ENCODE measurements at places on chromosomes 6 and 20. TPM values are rescaled to one million over a fixed set of nuclear protein-coding genes. Genes with fewer than 3 reads are reported as not detected.

SAMD10 gene
- total RNA-seq = 12.1 TPM

CASS4 gene
- total RNA-seq = 37.0 TPM

TREML1 gene
- total RNA-seq = not detected

TFAP2B gene
- not detected for total RNA-seq

SMLR1 gene
- total RNA-seq = not detected

SYCP2L gene
- total RNA-seq = 0.36 TPM

PSORS1C1 gene
- not detected for total RNA-seq

WFDC2 gene
- total RNA-seq = not detected

ALDH8A1 gene
- total RNA-seq = 1.4 TPM

KHDC1 gene
- 0.71 TPM for total RNA-seq

DNA sequence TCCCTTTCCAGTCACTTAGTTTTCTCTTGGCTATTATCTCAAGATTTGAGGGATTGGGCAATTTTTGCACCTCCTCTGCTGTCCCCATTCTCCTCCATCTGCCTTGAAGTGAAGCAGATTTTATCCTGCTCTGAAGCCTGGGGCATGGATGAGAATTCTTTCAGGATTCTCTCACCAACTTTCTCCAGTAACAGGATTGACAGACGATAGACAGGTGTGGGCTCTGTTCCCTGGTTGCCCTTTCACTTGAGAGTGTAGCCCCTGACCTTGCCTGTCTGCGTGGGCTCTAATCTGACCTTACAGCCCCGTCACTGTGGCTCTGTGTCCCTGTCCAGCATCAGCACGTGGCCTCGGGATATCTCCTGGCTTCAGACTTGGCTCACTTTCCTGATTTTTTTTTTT, 27.1 kb downstream of the CDYL start:
- H3K4me3 ChIP-seq = no peak overlapping the region
- H3K36me3 ChIP-seq = no peaks in the 10 kb centered on the region
- H3K27me3 ChIP-seq = no peaks in the 10 kb centered on the region

- H3K27ac ChIP-seq = no peak overlapping the region
- no peak overlapping the region for H3K4me3 ChIP-seq
Measured at GRCh38 chr20:5973172-5973571, 22.7 kb downstream of the MCM8 start.

GRCh38 chr6:64293298-64293697, 657.7 kb downstream of the PHF3 start:
- no peaks in the 10 kb centered on the region for H3K4me1 ChIP-seq
- H3K27ac ChIP-seq = no peak overlapping the region
- DNase-seq = no peak
- H3K27me3 ChIP-seq = no peaks in the 10 kb centered on the region
- no peaks in the 10 kb centered on the region for H3K36me3 ChIP-seq
- no peak overlapping the region for H3K4me3 ChIP-seq

DNA sequence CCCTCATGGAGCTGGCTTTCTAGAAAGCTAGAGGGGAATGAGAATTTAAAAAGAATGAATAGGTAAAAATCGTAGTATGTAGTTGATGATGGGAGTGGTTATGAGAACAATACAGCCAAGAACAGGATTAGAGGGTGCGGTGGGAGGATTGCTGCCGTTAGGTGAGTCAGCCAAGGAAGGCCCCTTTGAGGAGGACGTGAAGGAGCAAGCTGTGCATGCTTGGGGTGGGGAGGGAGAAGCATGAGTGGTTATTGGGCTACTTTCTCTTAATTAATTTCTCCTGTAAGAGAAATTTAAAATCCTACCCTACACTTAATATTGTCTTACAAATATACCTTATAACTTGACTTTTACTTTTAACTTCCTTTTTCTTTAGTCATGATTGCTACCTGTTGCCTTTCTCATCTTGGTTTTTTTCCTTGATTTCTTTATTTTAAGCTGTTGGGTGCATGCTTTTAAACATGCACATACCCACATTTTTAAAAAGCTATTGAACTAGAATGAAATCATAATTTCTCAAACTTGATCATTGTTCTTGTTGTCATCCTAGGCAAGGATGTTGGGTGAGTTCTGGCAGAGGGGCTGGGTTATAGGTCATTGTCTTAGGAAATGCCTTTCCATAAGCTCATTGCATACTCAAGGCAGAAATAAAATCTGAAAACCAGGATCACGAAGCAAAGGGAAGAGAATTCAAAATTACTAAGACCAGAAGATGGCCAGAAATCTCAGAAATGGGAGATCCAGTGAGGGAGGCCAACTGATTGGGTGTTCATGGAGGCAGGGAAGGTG, 114.5 kb downstream of the TCP11 start:
- no peak overlapping the region for H3K27ac ChIP-seq
- H3K27me3 ChIP-seq = no peaks in the 10 kb centered on the region
- DNase-seq = no peak
- no peak overlapping the region for H3K4me3 ChIP-seq
- H3K36me3 ChIP-seq = peaks cover 5% of the 10 kb centered on the region
- no peaks in the 10 kb centered on the region for H3K4me1 ChIP-seq

DNA sequence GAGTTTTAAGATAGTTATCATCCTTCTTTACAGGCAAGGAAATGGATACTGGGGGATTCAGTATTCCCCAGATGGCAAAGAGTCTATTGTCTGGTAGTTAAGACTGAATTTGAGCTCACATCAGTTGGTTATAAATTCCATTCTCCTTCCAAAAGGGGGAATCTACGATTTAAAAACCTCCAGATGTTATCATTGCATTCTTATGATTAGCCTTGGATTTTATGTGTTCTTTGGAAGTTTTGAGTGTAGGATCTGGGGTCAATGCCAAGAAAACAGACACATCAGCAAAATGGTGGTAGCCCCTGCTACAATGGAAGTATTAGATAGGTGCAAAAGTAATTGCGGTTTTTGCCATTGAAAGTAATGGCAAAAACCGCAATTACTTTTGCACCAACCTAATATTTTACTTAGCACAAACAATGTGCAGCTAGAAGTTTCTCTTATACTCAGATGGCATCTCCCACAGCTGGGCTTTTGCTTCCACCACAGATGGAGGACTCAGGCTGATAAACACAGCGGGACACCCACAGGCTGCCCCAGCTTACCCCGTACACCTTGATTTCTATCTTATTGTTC, 168.2 kb upstream of the RIN2 start:
- no peaks in the 10 kb centered on the region for H3K36me3 ChIP-seq
- no peaks in the 10 kb centered on the region for H3K4me1 ChIP-seq
- DNase-seq = no peak
- H3K27ac ChIP-seq = no peak overlapping the region
- H3K4me3 ChIP-seq = no peak overlapping the region

DNA sequence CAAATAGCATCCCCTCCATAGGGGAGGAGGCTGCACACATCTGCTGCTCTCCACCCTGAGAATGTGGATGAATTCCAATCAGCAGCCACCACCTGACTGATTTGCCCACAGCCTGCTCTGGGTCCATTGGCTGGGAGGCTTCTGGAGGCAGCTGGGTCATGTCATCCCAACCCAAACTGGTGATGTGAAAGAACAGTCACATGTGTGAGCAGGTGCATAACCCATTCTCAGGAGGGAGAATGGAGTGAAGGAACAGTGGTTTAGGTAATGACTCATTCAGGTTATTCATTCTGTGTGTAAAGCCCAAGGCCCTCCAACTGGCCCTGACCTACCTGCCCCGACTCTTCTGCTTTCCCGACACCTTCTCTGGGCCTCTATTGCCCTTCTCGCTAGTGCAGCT, 90.9 kb upstream of the GCM1 start:
- H3K36me3 ChIP-seq = no peaks in the 10 kb centered on the region
- H3K4me1 ChIP-seq = peaks cover 16% of the 10 kb centered on the region
- DNase-seq = no peak
- H3K27ac ChIP-seq = no peak overlapping the region
- H3K27me3 ChIP-seq = no peaks in the 10 kb centered on the region

DNA sequence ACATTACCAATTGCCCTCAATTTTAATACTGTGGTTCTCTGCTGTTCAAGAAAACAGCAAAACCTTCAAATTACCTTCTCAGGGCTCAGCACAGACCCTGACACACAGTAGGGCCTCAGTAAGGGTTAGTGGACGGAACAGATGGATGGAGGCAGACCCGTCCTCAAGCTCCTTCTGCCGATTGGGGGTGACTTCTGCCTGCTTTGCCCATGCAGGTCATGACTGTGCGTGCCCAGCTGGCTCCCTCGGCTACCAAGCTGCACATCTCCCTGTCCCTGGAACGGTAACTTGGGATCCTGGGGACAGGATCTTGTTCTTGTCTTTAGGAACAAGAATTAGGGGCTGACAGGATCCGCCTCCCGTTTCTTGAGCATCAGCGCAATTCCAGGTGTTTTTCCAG, 9.8 kb upstream of the BPIFB4 start:
- H3K36me3 ChIP-seq = no peaks in the 10 kb centered on the region
- no peak overlapping the region for H3K27ac ChIP-seq
- no peak overlapping the region for H3K4me3 ChIP-seq
- DNase-seq = no peak

DNA sequence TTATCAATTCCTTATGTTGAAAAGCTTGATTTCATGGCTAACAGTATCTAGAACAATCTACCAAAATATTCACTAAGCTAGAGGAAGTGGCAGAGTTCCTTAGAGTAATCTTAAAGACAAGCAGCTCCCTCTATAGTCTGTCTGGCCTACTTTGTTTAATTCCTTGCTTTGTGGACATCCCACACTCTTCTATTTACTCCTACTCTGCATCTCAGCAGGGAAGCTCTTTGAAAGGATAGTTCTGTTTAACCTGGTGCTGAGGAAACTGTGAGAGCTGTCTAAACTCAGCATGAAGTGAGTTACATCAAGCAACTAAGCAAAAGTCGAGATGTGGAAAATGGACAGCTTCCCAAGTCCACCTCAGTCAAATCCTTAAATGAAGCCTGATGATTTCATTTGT, 4.3 kb downstream of the REV3L start:
- H3K4me1 ChIP-seq = peaks cover 7% of the 10 kb centered on the region
- H3K36me3 ChIP-seq = no peaks in the 10 kb centered on the region
- no peaks in the 10 kb centered on the region for H3K27me3 ChIP-seq

DNA sequence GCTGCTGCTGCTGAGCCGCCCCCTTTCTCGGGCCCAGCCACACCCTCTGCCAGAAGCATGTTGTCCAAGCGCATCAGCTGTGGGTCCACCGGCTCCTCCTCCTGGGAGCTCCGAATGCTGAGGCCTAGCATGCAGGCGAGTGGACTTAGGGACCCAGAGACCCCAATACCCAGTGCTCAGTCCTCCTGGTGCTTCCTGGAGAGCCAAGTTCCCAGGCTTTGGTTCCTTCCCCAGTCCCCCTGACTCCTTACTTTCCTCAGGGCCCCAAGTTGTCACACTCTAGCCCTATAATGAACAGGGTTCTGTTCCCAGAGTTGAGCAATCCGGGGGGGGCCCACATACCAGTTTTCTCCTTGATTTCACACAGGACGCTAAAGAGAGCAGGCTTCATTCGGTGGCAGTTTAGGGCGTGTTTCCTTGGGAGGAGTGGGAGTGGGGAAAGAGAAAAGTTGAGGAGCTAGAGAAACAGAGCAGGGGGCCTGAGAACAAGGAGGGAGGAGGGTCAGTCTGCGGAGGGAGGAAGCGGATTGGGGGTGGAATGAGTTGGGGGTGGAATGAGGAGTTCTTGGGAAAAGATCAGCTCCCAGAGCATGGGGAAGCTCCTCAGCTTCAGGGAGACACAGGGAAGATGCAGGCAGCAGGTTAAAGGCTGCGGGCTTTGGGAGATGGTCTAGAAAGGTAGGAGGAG, 1.5 kb downstream of the PBX2 start:
- no peak for DNase-seq
- peaks cover 50% of the 10 kb centered on the region for H3K36me3 ChIP-seq
- peaks cover 61% of the 10 kb centered on the region for H3K4me1 ChIP-seq
- peak overlapping the region; percentile 96 for H3K4me3 ChIP-seq
- H3K27me3 ChIP-seq = no peaks in the 10 kb centered on the region
- H3K27ac ChIP-seq = peak overlapping the region; percentile 72

GRCh38 chr20:57251344-57251743, 15.1 kb downstream of the BMP7 start:
- H3K36me3 ChIP-seq = no peaks in the 10 kb centered on the region
- peaks cover 13% of the 10 kb centered on the region for H3K27me3 ChIP-seq
- H3K4me1 ChIP-seq = peaks cover 9% of the 10 kb centered on the region
- DNase-seq = no peak
- no peak overlapping the region for H3K4me3 ChIP-seq
- H3K27ac ChIP-seq = no peak overlapping the region

DNA sequence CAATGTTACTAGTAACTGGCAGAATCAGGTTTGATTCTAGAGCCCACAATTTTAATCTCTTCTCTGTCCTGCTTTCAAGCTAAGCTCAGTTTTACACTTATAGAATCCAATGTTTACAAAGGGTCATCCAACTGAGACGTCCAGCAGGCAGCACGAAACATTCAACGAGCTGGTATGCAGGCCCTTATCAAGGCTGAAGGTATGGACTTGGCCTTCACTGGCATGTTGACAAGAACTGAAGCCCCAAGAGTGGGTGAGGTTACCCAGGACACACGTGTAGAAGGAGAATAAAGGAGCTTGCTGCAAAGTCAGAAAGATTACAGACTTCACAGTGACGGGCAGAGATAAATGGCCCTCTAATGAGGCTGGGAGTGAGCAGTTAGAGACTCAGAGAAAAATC, 187.4 kb downstream of the KIF16B start:
- H3K36me3 ChIP-seq = no peaks in the 10 kb centered on the region
- H3K27me3 ChIP-seq = no peaks in the 10 kb centered on the region
- no peak overlapping the region for H3K27ac ChIP-seq
- no peak for DNase-seq

GRCh38 chr6:2264932-2265331, 19.5 kb upstream of the GMDS start:
- DNase-seq = no peak
- no peak overlapping the region for H3K4me3 ChIP-seq
- H3K27me3 ChIP-seq = no peaks in the 10 kb centered on the region
- H3K36me3 ChIP-seq = peaks cover 38% of the 10 kb centered on the region

- H3K36me3 ChIP-seq = no peaks in the 10 kb centered on the region
- no peaks in the 10 kb centered on the region for H3K27me3 ChIP-seq
- H3K27ac ChIP-seq = peak overlapping the region; percentile 61
Measured at GRCh38 chr6:157763129-157763903, 59.7 kb upstream of the SNX9 start.

DNA sequence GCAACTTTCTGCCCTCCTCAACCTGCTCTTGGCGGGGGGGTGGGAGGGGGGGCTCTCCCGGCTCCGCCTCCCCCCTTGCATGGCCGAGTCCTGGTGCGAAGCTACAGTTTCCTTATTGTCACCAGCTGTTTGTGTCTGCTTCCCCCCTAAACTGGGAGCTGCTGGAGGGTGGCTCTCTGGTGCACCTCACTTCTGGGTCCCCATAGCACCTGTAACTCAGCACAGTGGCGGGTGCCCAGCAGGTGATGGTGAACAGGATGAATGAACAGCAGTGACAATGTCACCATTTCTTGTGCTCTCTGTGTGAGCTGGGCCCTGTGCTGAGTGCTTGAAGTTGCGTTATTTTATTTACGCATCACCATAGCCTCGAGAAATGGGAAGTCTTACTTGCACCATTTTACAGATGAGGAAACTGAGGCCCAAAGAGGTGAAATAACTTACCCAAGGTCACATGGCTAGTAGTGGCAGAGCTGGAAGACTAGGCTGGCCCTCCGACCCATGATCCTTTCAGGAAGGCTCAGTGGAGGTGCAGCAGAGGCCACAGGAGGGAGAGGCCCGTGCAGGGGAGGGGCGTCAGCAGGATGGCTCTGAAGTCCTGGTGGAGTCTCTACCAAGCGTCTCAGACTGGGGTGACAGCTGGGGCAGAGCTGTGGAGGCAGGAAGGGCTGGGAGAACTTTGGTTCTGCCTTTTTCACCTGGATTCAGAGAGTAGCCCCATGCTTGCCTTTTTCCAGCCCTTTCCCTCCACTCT, 41.8 kb downstream of the SRC start:
- no peaks in the 10 kb centered on the region for H3K27me3 ChIP-seq
- H3K27ac ChIP-seq = no peak overlapping the region
- no peaks in the 10 kb centered on the region for H3K36me3 ChIP-seq
- DNase-seq = no peak
- H3K4me1 ChIP-seq = peaks cover 9% of the 10 kb centered on the region
- H3K4me3 ChIP-seq = no peak overlapping the region

All from CD4-positive, alpha-beta T cell (primary cell).